ENCODE measurements at places on chromosomes 12 and 14.

GRCh38 chr12:119181944-119182343 lies 3.2 kb downstream of the HSPB8 start:
- DNase-seq: no peak

- no peak for DNase-seq
Measured at GRCh38 chr12:51630986-51631385, 40.0 kb downstream of the SCN8A start.

DNA sequence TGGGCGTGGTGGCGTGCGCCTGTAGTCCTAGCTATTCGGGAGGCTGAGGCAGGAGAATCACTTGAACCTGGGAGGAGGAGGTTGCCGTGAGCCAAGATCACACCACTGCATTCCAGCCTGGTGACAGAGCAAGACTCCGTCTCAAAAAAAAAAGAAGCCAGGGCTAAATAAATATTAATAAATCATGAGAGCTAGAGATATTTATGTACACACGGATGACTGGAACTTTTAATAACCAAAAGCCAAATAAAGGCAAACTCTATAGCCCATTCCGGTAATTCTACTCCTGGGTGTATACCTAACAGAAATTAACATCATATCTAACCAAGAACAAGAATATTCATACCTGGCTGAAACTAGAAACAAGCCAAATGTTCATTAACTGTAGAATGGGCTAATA lies 7.7 kb upstream of the TRAFD1 start:
- DNase-seq: no peak

DNA sequence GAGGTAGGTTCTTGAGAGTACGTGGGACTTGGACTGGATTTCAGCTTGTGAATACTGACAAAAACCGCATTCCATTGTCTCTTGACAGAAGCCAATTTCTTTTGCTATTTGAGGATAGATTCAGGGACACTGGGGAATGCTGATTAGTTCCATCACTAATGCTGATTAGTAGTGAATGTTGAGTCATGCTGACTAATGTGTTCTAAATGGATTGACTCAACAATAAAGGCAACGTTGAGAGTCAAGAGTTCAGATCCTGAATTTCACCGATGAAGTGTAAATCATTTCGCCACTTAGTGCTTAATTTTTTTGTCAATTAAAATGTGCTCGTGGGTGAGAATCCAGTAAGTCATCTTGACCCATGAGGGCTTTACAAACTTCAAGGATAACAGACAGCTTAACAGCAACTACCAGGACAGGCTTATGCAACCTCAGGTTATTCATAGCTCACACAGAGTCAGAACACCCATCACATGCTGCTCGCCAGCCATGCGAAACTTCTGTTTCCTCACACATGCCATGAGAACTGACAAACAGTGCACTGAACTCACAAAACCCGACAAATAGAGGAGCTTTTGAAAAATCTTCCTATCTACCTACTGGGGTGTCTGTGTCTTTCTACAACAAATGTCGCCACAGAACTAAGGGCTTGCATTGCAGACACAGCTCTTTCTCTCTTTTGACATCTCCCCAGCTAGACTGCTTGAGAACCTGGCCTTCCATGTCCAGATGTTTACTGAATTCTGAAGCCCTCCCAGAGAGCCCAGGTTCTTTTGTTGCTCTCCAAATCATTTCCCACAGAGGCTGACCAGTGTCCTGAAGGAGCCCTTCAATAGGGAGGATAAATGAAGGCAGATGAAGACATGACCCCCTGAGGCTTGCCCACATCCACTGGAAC lies 316.4 kb downstream of the ZFP36L1 start:
- DNase-seq: no peak

DNA sequence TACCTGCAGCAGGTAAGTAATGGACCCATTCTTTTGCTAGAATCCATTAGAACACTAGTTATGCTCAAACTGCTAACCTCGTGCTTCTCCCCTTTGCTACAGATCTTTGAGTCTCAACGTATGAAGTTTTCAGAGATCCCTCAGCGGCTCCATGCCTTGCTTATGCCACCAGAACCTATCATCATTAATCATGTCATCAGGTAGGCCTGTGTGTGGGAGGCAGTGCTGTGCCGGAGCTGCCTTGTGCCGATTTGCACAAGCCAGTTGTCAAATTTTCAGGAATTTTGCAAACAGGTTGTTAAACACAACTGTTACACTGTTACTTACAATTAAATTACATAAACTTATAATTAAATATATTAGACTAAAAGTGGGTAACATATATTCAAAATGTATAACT lies 5.2 kb downstream of the SMARCD1 start:
- no peak for DNase-seq

GRCh38 chr12:4587108-4587507 lies 25.1 kb downstream of the DYRK4 start:
- DNase-seq: no peak

DNA sequence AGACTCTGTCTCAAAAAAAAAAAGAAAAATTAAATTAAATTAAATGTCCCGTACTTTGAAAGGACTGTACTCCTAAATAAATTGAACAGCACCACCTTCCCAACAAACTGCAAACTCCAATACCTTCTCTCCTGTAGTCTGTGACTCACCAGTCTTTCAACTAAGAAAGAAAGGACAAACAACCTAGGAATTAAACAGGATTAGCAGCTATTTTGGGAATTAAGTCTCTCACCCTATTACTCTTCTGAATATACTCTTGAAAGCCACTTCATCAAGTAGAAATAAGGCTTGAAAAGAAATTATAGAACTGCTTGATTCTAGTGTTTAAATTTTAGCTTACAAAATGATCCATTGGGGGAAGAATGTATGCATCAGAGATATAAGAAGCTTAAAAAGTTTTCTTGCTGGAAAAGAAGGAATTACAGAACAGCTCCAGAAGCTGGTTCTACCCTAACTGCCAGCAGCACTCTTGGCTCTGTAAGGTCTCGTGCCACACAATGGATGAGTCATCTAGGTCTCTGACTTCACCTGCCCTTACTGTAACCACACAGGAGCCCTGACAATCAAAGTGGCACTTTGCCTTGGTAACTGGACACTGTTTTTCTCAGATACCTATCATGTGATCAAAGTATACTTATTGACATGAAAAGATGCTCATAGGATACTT lies 57.0 kb upstream of the CERS5 start:
- DNase-seq: peak; percentile 11

- no peak for DNase-seq
Measured at GRCh38 chr14:96267916-96268315, 11.9 kb downstream of the BDKRB1 start.

GRCh38 chr12:14545144-14546124 lies 22.2 kb downstream of the PLBD1 start:
- no peak for DNase-seq

- no peak for DNase-seq
Measured at GRCh38 chr12:6265038-6265405, 45.5 kb upstream of the PLEKHG6 start.

DNA sequence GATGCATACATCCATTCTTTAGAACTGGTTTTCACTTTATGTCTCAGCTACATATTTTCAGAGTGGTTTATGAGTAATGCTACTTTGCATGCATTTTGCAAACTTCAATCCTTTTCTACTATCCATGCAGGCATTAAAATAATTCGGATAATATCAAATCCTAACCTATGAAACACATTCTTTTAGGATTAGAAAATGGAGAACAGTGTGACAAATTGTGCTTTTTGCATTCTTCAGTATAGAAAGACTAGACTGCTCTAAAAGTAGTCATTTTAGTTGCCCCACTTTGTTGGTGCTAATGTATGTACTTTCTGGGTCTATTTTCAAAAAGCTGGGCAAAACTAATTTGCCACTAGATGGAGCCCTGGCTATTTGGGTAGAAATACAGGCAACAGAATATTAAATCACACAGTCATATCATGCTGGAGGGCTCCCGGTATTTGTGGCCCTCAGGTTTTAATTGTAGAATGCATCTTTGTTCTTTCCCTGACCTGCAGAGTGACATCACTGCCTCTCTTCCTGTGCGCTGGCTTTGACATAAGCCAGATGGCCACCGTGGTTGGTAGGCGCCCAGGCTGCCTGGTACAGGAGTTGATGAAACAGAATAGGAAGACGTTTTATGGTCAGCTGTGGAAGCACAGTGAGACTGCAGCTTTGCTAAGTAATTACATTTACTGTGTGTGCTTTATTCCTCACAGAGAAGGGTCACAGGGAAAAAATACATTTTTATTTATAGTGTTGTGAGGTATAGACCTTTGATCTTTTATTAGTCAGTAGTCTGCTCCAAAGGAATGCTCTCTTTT lies 28.1 kb downstream of the MSRB3 start:
- no peak for DNase-seq

DNA sequence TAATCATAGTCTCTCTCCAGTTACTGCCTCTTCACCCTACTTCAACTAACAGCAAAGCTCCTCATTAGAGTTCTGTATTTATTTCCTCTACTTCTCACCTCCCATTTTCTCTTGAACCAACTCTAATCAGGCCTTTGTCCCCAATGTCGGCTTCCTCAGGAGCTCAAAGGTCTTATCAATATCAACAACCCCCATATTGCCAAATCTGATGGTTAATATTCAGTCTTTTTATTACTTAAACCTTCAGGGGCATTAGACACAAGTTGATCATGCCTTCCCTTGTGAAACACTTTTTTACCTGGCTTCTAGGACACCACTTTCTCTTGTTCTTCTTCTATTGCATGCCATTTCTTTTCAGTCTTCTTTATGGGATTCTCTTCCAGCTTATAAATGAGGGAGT lies 509.0 kb downstream of the NELL2 start:
- no peak for DNase-seq

GRCh38 chr14:61602003-61602732 lies 93.1 kb upstream of the HIF1A start:
- no peak for DNase-seq

- DNase-seq: no peak
Measured at GRCh38 chr12:122355706-122356105, 66.8 kb downstream of the CLIP1 start.

DNA sequence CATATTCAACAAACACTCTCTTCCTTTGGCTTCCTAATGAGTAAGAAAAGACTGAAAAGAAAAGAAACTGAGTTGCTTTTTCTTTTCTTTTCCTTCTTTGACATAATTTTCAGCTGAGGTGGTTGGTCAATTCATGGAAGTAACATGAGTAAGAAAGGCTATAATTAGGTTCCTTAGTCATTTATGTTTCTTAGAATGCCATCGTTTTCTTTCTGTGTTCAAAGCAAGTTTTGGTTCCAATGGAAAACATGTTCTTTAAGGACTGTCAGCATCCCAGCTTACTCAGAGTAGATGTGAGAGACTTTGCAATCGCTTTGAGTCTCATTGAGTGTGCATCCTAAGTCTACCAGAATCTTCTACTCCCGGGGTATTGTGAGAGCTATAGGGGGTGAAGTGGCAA lies 882.4 kb downstream of the DIO2 start:
- no peak for DNase-seq

- no peak for DNase-seq
Measured at GRCh38 chr12:74917743-74918142, 291.9 kb downstream of the KCNC2 start.

GRCh38 chr12:66964629-66965028 lies 285.8 kb upstream of the GRIP1 start:
- DNase-seq: peak; percentile 11

DNA sequence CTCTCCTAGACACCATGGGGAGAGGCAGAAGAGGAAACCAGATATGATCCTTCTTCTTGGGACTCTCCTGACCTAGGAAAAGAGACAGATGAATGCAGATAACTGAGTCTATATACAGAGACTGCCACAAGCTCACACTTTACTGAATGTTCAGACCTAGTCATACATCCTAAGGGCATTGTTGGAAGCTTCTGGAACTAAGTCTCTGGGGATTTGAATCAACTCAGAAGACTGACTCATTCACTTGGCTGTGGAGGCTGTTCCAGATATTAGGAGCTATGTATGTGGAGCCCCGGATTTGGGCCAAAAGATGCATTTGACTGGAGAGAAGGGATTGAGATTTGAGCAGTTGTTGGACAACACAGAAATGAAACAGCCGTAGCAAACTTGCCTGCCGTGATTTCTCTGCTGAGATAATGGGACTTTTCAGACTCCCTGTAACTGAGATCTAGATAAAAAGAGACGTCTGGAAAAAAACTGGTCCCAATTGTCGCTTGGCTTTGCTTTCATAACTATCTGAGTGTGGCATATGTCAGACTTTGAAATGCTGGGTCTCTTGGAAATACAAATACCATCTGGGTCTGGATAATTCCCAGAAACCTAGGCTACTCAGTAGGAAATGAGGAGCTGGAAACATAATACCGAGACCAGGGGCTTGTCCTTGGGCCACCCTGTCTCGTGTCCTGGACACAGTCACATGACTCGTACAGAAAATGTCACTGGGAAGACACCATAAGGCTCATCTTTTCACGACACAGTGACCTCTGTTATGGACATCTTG lies 396.8 kb downstream of the NUAK1 start:
- no peak for DNase-seq

- DNase-seq: no peak
Measured at GRCh38 chr14:74988993-74989392, 13.7 kb upstream of the EIF2B2 start.

- no peak for DNase-seq
Measured at GRCh38 chr14:84555493-84555892, 974.5 kb upstream of the FLRT2 start.

DNA sequence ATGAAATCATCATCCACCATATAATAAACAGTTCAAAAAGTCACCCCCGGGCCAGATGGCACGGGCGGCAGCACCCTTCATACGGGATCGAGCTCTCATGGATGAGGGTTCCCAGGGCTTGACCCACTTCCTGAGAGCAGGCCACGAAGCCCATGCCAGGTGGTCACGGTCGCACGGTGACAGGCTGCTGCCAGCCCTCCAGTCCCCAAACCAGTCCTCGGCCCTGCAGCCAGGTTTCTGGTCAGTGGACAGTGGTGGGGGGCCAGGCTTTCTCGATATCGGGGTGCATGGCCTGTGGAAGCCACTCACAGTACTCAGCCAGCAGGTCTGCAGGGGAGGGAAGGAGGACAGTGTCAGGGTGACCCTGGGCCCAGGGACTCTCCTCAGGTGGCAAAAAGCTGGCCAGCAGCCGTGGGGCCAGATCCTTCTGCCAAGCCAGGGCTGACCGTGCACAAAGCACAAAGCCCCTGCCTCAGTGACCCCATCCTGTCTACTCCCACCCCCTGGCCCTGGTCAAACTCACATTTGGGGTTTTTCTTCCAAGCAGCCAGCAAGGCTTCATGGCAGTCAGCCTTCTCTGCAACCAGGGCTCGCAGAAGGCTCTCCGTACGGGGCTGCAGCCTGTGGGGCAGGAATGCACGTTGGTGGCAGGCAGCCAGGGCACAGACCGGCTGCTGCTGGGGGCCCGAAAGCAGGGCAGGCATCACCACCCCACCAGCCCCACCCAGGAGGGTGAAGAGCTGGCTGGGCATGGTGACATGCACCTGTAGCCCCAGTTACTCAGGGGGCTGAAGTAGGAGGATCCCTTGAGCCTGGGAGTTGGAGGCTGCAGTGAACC lies 33.3 kb upstream of the UBC start:
- DNase-seq: no peak

DNA sequence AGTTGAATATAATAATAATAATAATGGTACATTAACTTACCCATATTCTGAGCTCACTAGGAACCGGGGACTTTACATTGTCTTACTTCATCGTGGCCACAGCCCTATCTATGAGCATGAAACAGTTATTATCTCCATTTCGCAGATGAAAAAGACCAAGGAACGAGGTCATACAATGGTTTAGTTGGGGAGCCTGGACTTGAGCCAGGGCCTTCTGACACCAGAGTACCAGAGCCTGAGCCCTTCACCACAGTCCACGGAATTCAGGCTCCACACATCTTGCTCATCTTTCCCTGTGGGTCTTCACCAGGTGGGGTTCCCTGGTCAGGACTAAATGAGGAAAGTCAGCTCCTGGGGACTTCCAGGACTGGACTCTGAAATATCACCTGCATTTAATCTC lies 31.3 kb upstream of the CMKLR1 start:
- DNase-seq: no peak

- DNase-seq: no peak
Measured at GRCh38 chr12:114448618-114448933, 42.6 kb upstream of the TBX5 start.

GRCh38 chr12:1448336-1448735 lies 146.0 kb downstream of the FBXL14 start:
- no peak for DNase-seq
